ENCODE measurements at places on chromosomes 7 and 10.

DNA sequence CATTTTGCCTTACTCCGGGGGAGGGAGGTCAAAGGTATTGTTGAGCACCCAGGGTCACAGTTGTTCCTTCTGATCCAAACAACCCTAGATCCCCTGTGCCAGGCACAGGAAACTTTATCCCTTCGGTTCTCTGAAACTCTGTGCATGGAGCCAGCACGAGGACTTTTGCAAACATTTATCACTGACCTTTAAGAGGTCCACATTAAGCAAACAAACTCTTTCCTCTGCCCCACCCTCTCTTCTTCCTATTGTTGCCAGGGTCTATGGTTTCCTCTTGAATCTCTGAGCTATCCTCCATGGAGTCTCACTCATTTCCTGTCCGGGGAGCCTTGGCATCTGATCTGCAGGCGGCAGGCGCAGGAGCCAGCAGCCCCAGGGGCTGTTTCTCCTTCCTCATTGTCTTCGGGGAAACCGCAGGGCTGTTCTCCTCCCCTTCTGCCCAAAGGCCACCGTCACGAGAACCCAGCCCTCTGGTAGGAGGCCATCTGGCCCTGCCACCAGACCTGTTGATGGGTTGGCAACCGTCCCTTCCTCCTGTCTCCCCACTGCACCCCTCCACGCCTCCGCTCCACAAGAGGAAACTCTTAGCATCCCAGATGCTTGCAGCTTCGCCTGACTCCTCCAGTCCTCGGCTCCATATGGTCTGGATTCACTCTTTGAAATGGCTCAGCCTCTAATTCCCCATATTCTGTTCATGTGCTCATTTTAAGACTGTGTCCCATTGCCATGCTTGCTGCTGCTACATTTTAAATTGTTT, 327.3 kb upstream of the NRP1 start:
- no peak for DNase-seq

DNA sequence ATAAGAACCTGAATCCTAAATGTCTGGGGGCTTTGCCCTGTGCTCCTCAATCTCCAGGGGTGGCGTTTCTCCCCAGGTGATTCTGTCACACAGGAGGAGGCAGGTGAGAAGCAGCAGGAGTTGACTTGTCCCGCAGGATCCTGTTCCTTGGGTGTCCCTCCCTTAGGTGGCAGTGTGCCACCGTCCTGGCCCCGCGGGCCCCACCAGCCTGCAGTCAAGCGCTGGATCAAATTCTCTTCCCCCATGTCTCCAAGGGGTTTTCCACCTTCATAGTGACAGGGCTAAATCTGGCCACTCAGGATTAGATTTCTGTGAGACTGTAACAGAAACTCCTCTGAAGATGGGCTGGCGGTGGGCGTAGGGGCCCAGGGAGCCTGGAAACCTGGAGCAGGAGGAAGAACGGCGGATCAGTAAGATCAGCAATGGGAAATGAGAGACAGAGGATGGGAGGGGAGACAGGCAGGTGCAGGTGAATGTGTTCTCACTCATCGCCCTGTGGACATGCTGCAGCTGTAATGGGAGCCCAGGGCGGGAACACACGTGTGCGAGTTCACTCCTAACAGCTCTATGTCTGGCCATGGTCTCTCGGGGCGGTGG, 329.2 kb upstream of the COBL start:
- DNase-seq: no peak

- no peak for DNase-seq
Measured at GRCh38 chr7:154347700-154348266, 295.6 kb downstream of the DPP6 start.

- no peak for DNase-seq
Measured at GRCh38 chr10:72460284-72460876, 105.7 kb upstream of the DNAJB12 start.

GRCh38 chr7:141359262-141359661, 191.9 kb upstream of the AGK start:
- no peak for DNase-seq

GRCh38 chr7:132162556-132163144, 413.6 kb downstream of the PLXNA4 start:
- DNase-seq: no peak

- DNase-seq: no peak
Measured at GRCh38 chr10:11907914-11908313, 84.8 kb downstream of the PROSER2 start.

- no peak for DNase-seq
Measured at GRCh38 chr7:135168001-135168400, 2.5 kb downstream of the CYREN start.

DNA sequence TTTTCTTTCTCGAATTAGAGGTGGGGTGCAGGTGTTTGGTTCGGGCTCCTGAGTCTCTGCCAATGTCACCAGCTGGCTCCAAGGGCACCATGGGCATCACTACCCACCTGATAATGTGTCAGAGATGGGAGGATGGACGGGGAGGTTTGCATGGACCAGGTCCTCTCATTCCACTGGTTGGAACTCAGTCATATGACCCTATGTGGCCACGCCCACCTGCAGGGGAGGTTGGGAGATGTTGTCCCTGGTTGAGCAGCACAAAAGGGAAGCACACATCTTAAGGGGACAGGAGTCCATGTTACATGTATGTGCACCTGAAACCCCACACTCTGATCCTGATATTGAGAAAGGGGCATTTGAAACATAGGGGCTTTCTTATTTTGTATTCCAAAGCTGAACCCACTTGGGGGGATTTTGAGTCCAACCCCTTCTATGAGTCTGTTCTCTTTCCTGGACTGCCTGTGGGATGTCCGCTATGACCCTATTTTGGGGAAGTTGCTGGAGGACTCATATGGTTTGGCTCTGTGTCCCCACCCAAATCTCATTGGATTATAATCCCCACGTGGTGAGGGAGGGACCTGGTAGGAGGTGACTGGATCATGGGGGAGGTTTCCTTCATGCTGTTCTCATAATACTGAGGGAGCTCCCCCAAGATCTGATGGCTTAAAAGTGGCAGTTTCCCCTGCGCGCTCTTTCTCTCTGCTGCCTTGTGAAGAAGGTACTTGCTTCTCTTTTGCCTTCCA, 66.9 kb upstream of the BAIAP2L1 start:
- DNase-seq: no peak

DNA sequence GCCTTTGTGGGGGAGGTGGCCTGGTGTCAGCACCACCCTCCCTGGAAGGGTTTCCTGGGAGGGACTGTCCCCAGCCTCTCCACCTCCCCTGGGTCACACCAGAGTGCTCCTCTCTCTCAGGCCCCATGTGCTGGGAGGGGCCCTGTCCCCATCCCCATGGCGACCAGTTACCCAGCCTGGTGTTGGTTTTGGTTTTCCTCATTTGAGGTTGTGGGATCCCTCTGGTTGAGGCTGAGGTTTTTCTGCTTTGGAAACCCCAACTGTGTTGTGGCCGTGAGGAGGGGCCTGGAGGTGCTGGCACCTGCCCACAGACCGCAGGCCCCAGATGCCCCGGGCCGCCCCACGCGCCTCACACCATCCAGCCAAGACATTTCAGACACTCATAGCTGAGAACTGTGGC, 106.3 kb downstream of the GRK5 start:
- no peak for DNase-seq

Data from GOT3 (cell line).